Esophagus muscularis mucosa (tissue), 4 donors: ENCODE measurements at places on chromosomes 11 and 22. TPM values are rescaled to one million over a fixed set of nuclear protein-coding genes. Genes with fewer than 3 reads are reported as not detected.

YPEL4 gene
- total RNA-seq = 0.50 TPM

PKNOX2 gene
- 2.9 TPM for total RNA-seq

DNA sequence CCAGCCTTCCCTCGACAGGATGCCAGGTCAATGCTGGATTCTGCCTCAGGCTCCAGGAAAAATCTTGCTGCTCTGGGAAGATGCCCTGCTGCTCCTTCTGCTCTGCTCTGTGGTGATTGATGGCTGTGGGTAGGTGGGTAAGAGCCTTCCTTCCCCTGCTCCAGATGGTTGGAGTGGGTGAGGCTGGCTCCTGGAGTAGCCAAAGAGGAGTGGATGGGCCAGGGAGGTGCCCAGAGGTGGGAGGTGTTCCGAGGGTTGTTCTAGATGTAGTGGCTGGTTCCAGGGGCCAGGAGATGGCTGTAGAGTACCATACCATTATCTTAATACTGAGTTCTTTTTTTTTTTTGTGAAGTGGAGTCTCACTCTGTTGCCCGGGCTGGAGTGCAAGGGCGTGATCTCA, 99.6 kb upstream of the THY1 start:
- H3K36me3 ChIP-seq = no peaks in the 10 kb centered on the region
- H3K27me3 ChIP-seq = peaks cover 3% of the 10 kb centered on the region
- H3K4me3 ChIP-seq = no peak overlapping the region
- no peak for DNase-seq

DNA sequence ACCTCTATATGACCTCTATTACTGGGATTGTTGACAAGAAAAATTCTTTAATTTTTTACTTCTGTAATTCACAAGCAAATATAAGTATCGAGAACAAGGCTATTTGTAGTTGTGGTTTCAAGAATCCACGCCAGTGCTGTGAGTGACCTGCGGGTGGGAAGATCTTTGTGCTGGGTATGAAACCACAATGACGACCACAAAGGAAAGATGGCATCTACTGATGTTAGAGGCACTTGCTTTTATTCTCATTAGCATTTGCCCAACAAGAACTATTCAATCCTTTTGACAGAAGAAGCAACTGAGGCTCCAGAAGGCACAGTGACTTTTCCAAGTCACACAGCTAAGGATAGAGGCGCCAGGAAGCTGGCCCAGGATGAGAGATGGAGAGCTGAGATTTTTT, 1054.9 kb downstream of the TBC1D22A start:
- no peaks in the 10 kb centered on the region for H3K36me3 ChIP-seq
- no peak overlapping the region for H3K27ac ChIP-seq
- DNase-seq = no peak
- H3K4me1 ChIP-seq = no peaks in the 10 kb centered on the region
